D341Med (cell line): ENCODE measurements at places on chromosomes 6 and 20.

DNA sequence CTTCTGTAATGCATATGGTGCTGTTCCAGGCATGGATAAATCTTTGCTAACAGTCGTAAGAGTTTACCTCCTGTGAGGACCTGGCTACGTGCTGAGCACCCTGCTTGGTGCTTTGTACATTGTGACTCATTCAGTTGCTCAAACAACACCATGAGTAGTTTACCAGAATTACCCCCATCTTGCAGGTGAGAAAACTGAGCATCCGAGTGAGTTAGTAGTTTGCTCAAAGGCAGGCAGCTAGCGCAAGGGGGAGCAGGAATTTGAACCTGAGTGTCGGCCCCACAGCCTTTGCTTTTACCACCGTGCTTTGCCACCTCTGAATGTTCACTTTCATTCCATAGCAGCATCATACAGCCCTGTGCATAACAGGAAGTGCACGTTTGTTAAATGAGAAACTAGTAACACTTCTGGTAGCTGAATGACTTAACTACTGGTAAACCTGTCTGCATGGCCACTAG, 121.9 kb downstream of the MTHFD1L start:
- DNase-seq: no peak

GRCh38 chr6:136820561-136820960, 1.8 kb upstream of the PEX7 start:
- DNase-seq: no peak

DNA sequence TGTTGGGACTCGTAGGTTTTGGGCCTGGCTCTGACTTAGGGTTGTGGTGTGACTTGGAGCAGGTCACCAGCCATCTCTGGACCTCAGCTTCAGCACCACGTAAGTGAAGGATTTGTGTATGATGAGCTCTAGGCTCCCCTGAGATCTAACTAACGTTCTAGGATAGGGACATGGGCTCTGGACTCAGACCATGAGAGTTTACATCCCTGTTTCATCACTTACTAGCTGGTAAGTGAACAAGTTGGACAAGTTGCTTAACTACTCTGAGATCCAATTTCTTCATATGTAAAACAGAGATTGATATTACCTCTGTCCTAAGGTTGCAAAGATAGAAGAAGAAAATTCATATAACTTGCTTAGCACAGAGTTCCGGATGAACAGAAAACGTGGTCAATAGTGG, 20.3 kb upstream of the PNPLA1 start:
- no peak for DNase-seq

DNA sequence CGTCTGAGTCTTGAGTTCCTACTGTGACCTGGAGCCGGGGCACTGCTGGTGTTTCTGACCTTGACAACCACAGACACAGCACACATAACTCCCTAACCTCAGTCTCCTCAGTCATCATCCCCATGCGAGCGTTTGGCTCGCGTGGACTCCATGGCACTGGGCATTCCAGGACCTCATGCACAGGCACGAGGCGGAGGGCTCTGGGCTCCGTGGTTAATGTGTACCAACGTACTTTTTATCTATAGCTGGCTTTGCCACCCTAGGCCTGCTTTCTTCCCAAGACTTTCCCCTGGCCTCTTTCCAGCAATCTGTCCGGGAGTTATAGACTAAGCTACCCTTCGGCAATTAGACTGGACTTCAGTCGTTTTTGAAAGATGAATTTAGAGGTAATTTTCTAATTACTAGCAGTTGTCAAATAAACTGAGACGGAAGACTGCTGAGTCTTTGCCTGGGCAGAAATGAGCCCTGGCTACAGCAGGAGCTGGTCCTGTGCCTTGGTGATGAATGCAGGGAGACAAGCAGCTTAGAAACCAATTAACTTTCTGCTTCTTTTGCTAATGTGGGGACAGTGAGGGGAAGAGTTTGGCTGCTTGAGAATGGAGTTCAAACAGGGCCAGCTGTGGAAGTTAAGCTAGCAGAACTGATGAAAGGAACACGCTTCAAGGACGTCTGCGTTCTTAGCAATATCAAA, 16.1 kb upstream of the CTCFL start:
- DNase-seq: no peak

- DNase-seq: no peak
Measured at GRCh38 chr6:161001421-161001820, 9.9 kb downstream of the MAP3K4 start.

- DNase-seq: no peak
Measured at GRCh38 chr20:3328501-3328900, 79.0 kb downstream of the DNAAF9 start.

DNA sequence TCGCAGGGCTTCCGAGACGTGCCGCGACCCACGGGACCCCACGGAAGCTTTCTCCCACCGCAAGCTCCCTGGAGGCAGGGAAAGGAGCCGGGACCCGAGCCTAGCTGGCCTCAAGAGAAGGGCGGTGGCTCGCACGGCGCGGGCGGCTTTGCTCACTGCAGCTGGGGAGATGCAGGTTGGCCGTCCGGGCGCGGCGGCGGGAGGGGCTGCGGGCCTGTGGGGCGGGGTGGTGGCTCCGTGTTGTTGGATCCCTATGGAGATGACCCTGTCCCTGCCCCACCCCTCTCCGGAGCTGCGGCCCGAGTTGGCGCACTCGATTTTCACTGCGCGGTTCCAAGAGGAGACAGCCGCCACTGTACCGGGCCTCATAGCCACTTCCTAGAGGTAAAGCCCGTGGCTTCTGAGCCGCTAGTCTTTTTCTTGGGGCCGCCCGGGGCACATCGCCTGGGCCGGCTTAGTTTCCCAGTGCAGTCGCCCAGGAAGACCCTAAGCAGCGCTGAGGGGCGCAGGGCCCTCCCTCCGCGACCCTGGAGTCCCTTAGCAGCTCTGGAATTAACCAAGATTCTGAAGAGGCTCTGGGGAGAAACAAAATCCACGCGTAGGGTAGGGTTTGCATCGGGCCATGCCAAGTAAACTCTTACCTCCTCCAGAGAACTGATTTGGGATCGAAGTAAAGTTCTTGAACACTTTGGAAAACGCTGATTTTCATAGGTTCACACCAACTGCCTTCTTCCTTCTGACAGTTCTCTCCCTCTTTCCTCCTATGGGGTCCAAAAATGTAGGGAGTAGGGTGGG, at the start of gene ECT2L:
TSS of gene ECT2L (plus strand) at position 279 of the 795 bp plus-strand sequence. CDS start 17,188 bp downstream, outside the sequence.
- DNase-seq: no peak

DNA sequence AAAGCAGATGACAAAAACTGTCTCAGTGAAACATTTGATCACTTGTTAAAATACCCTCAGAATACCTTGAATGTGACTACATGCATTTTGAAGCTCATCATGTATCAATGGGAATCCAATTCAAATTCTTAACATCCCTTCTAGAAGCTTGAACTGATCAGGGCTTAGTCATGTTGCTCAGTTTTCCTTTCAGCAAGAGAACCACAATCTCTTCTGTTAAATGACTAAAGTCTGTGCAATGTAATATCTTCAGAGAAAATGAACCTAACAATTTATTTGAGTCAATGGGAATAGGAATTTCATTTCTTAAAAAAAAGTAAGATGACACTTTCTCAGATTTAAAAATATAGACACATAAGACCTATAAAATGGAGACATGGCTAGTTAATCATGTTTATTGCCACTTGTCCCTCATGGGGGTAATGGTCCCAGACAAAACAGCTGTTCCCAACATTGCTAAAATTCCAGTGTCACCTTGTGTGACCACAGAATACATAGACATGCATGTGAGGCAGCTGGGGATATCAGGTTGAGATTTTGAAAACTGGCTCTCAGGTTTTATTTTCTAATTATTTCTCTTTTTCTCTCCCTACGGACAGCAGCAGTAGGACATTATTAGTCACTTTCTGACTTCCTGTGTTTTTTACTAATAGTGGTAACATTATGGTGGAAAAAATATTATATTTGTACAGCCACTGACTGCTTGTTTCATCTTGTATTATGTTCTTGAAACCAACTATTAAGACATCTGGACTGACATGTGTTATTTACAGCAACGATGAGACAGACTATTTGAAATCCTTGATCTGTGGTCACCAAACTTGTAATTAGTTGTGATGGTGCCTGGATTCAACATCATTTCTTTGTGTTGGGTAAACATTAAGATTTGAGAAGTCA, 192.5 kb downstream of the COL9A1 start:
- DNase-seq: no peak

GRCh38 chr20:15795305-15796019, 777.8 kb downstream of the KIF16B start:
- DNase-seq: no peak

- no peak for DNase-seq
Measured at GRCh38 chr20:63635431-63636141, 8.7 kb upstream of the GMEB2 start.

GRCh38 chr6:83221889-83222479, 28.8 kb downstream of the RWDD2A start:
- DNase-seq: peak; percentile 21

DNA sequence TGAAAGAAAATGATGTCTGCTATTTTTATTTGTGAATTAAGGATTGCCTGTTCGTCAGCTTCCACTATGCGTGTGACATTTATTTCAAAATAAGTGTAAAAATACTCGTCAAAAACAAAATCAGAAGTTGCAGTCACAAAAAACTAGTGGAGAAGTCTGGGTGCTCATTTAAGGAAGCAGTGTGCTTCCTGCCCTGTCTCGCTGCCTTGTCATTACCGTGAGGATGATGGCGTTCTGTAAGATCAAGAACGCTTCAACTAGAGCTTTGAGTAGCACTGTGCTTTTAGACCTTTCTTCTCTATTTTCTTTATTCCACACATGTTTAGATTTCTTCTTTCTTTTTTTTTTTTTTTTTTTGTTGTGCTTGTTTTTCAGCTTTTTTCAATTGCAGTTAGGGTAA, 186.9 kb downstream of the TBC1D7 start:
- no peak for DNase-seq
